ENCODE measurements at places on chromosomes 11 and 22.

DNA sequence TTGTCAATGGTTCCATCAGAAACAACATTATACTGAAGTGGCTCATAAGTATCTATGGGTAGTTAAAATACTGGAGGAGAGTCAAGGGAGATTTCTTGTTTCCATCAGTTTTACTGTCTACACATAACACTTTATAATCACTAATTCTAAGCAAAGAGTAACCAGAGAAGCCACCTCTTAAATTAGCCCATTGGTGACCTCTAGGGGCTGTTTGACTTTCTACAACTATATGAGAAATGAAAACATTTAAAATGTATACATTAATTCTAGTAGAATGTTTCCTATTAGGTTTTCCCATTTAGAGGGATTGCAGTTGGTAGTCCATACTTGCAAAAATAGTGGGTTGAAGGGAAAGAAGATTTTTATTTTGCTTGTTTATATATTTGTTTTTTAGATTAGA lies 504.3 kb downstream of the FAM181B start:
- DNase-seq, result no peak

GRCh38 chr11:17230867-17231851 lies 23.4 kb upstream of the PIK3C2A start:
- no peak for DNase-seq

GRCh38 chr11:43289368-43289767 lies 22.4 kb upstream of the API5 start:
- DNase-seq, result no peak

GRCh38 chr11:36376009-36376887 lies 80.2 kb downstream of the PRR5L start:
- no peak for DNase-seq

DNA sequence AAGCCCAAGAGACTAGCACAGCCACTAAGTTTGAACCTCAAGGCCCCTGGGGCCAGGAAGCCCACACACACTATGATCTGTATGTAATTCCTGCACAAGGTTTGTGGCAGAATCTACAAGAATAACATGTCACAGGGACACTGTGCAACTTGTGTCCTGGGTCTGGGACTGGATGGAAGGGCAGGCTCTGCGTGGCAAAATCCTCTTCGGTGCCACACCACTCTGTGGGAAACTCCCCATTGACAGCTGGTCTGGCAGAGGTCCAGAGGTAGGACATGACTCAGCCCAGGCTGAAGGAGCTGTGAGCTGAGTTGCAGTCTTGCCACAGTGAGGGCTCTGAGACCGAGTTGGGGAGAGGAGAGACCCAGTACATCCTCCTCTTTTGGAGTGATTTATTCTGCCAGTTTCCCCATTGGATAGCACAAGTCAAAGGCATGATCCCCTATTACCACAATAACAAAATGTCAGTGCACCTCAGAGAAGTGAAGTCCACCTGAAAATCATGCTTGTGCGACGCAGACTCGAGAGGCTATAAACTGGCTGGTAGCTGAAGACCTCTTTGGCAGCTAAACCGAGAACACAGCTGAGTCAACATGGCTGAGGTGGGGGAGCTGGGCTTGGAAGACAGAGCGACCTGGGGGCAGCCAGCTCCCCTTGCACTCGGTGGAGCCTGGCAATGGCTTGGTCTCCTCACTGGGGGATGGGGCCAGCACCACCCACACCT lies 23.3 kb upstream of the SERPIND1 start:
- no peak for DNase-seq

DNA sequence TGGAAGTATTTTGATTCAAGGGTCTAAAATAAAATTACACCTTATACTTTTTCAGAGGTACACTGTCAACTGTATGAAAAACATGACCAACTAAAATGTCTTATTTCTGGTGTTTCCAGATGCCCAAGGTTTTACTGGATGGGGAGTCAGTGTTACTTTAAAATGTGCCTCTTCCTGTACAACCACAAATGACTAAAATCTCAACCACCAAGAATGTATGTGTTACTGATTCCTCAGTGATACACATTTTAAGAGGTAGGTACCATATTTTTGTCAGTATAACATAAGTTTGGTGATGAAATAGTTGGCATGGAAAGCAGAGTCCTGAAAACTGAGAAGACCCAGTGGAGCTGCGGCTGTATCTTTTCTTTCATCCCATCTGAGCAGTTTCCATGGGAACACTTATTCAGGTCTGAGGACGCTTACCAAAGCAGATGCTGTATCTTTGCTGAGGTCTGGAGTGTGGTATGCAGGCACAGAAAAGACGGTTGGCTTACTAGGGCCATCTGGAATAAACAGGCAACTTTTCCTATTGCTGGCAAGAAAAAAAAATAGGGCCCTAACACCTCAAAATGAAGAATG lies 21.2 kb upstream of the TP53AIP1 start:
- no peak for DNase-seq

GRCh38 chr22:33985506-33985905 lies 65.2 kb upstream of the LARGE1 start:
- DNase-seq, result no peak

DNA sequence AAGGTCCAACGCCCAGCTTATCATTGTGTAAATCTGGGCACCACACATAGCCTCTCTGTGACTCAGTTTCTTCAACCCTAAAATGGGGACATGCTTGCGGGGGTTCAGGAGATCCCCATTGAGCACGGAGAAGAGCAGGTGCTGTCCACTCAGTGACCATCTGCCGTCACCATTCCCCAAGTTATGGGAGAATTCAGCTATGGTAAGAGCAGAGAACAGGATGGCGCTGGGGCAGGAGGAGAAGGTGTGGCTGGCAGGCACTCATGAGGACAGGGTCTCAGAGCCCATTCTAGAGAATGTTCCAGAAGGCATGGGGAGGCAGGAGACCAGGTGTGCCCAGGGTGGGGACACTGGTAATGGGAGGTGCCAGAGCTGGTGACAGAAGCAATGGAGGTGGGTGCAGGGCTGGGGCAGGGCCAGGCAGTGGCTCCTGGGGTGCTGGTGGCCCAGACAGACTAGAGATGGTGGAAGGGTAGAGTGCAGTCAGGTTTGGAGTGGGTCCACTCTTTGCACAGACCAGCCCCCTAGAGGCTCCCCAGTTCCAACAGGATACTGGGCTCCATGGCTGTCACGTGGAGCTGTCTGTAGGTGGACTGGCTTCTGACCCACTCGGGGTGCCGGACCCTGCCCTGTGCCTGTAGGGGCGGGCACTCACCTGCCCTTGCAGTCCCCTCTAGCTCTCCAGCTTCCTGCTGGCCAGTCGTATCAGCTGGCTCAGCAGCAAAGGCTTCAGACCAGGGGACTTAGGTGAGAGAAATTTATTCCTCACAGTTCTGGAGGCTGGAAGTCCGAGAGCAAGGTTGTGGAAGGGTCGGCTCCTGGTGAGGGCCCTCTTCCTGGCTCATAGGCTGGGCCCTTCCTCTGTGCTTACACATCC lies 84.7 kb downstream of the CDKN1C start:
- DNase-seq, result no peak

DNA sequence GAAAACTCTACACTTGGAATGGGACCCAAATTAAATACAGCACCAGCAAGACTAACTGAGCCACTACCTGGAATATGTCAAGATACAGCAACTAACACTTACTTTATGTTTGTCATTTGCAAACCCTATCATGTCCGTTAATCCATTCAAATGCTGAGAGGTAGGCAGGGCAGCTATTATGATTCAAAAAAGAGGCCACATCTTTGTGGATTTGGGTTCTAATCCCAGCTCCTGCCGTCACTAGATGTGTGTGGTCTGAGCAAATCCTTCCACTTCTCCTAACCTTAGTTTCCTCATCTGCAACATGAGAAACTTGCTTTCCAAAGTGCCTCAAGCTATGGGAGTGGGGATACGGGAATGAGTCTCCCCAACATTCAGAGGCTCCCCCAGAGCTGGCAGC lies 24.2 kb downstream of the FLI1 start:
- DNase-seq, result no peak

GRCh38 chr11:30481796-30482195 lies 104.4 kb downstream of the MPPED2 start:
- DNase-seq, result no peak

- DNase-seq, result no peak
Observed at GRCh38 chr11:93542811-93543229, 371 bp downstream of the SMCO4 start.

- DNase-seq, result no peak
Observed at GRCh38 chr11:124897674-124898262, at the start of gene ROBO4. TSS of gene ROBO4 (minus strand) at chr11:124897865. CDS start at chr11:124897795, 70 bp downstream.

DNA sequence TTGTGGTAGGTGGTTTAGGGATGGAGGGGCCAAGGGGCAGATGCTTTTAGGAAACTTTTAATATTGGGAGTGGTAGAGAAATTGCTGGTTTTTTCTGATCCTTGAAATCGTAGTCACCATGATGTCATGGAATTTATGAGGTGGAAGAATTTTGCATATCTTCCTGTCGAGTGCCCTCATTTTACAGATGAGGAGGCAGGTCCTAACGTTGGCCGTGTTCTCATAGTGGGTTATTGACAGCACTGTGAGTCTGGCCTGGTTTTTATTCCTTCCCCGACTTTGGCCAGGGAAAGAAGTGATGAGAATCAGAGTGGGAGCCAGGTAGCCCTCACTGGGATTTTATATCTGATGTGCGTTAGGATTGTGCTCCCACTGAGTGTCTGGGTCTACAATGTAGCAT lies 8.8 kb upstream of the PACS1 start:
- DNase-seq, result no peak

- no peak for DNase-seq
Observed at GRCh38 chr11:119421351-119421750, 1.6 kb downstream of the THY1 start.

DNA sequence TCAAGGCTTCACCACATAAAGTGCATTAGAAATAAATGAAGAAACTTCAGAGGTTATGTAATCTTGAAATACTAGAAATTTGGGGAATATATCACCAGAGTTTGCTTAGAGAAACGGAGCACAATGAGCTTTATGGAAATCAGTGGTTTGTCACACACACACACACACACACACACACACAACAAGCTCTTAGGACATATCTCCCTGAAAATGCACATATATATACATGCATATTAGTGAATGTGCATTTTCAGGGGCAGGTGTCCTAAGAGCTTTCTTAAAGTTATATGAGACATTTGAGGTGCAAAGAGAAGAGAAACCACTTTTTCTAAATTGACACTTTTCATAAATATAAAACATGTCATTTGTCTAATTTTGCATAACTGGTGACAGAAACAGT lies 93.7 kb upstream of the CARD18 start:
- no peak for DNase-seq

DNA sequence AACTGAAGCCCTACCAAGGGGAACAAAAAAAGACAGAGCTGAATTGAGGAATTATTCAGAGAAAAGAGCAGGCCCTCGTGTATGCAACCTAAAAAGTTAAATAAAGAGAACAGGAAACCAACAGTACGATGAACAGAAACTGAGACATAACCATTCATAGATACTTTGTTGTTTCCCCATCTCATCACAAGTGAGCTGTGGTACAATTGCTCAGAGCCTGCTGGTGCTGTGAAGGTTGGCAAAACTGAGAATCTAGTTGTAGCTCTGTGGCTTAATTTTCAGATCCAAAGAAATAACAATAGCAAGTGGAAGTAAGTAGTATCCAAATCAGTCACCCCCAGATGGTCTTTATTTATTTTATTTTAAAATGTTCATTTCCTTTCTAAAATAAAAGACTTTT lies 37.7 kb upstream of the BLID start:
- no peak for DNase-seq

DNA sequence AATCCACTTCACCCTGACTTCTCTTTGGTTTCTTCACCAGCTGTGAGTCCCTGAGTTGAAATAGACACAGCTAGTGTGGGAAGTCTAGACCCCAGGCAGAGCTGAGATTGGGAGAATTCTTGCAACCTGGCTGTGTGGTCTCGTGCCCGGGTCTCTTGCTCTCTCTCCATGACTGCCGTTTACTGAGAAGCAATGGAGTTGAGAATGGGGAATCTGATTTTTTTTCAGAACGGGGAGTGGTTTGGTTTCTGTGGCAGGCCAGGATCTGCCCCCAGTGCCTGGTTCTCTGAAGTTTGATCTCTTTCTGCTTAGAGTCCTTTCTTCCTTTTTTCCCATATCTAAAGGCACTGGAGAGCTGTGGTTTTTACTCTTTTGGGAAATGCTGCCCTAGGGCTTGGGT lies 1.5 kb downstream of the SIDT2 start:
- DNase-seq, result no peak

GRCh38 chr11:5719703-5720495 lies 16.3 kb upstream of the OR56B1 start:
- DNase-seq, result no peak

DNA sequence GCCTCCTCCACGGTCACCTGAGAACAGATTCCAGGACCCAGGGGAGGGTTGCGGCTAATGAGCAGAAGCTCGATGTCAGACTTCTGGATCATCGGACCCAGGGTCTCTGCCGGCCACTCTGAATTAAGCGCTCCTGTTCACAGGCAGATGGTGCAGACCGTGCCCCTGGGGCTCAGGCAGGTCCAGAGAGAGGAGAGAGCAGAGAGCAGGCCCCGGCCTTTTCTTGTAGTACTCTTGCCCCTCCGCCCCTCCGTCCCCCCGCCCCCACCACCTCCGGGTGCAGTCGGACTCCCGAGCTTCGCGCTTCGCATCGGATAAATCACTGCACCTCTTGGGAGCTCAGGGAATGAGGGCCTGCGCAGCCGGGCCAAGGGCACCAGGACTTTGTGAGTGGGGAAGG lies 50.3 kb downstream of the RPS6KA4 start:
- DNase-seq, result no peak

DNA sequence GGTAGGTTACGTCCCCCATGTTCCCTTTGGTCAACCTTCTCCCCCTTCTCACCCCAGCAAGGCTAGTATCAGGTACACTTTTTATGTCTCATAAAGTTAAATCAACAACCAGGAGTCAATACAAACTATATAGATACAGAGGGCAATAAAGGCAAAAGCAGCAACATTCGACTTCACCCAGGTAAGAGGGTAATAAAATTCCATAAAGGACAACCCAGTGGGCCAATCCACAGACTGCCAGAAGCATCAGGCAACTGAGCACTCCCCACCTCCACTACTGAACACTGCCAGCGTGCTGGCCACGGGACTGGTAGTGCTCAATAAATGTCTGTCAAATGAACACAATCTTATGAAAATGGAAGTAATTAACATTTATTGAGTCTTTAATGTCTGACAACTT lies 5.1 kb upstream of the MS4A18 start:
- no peak for DNase-seq

GRCh38 chr22:27406389-27406861 lies 395.1 kb downstream of the MN1 start:
- DNase-seq, result no peak

GRCh38 chr22:19943082-19944026 lies 1.7 kb upstream of the TXNRD2 start:
- DNase-seq, result no peak

- DNase-seq, result no peak
Observed at GRCh38 chr11:63277345-63277943, 34.0 kb upstream of the SLC22A25 start.

DNA sequence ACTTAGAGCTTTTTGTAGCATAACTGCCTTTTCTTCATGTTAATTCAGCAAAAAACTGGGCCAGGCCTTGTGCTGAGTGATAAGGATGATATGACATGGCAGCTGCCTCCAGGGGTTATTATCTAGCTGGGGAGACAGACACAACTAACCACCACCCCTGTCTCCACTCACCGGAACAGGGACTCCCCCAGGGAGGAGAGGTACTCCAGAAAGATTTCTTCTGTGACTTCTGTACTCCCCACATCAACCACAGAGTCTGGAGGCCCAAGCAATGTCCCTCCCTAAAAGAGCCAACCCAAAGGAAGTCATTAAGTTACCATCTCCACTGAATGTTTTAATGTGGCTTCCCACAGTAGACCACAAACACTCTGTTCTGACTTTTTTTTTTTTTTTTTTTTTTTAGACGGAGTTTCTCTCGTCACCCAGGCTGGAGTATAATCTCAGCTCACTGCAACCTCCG lies 14.3 kb upstream of the PMM1 start:
- DNase-seq, result no peak

Data from stimulated activated CD8-positive, alpha-beta memory T cell treated with anti-CD3 and anti-CD28 coated beads, Interleukin-4, amount 100 ng/mL, for 4 hours (primary cell).